ENCODE measurements at places on chromosomes 16 and 17.

- DNase-seq, result peak; percentile 46
Observed at GRCh38 chr17:81519284-81520020, 6.9 kb upstream of the ACTG1 start.

DNA sequence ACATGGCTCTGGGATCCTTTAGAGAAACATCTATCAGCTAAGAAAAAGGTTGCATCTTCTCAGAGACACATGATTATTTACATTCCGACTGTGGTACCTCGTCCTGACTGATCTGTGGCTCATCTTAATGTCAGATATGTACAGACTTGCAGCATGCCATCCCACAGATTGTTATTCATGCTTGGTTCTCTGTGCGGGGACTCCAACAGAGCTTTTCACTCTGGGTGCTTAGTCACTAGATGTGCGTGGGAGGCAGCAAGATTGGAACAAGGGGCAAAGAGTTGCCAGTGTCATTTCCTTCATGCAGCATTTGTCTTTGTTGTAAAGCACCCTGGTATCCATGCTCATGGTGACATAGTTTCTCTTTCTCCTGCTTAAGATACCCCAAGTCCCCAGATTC is 179.1 kb upstream of the CACNG5 start:
- DNase-seq, result no peak

DNA sequence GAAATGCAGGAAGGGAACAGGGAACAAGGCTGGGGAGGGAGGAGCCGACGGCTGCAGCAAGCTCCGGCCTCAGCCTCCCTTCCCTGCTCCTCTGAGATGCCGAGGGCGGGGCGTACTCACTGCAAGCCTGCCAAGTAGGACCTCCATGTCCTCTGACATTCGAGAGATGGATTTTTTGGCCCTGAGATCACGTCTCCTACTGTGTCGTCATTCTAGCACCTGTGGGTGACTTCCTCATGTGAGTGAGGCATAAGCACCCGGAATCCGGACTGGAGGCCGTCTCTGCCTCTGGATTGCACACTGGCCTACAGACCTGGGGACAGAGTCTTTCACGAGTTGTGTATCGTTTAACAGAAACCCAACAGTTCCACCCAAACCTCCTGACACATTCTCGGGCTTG is 14.5 kb downstream of the MRM3 start:
- no peak for DNase-seq

GRCh38 chr16:75105306-75106061 is 11.1 kb downstream of the LDHD start:
- DNase-seq, result no peak

- DNase-seq, result no peak
Observed at GRCh38 chr16:71853413-71853812, 7.6 kb downstream of the ATXN1L start.

GRCh38 chr16:920051-920681 is 50.6 kb downstream of the LMF1 start:
- DNase-seq, result peak; percentile 22

DNA sequence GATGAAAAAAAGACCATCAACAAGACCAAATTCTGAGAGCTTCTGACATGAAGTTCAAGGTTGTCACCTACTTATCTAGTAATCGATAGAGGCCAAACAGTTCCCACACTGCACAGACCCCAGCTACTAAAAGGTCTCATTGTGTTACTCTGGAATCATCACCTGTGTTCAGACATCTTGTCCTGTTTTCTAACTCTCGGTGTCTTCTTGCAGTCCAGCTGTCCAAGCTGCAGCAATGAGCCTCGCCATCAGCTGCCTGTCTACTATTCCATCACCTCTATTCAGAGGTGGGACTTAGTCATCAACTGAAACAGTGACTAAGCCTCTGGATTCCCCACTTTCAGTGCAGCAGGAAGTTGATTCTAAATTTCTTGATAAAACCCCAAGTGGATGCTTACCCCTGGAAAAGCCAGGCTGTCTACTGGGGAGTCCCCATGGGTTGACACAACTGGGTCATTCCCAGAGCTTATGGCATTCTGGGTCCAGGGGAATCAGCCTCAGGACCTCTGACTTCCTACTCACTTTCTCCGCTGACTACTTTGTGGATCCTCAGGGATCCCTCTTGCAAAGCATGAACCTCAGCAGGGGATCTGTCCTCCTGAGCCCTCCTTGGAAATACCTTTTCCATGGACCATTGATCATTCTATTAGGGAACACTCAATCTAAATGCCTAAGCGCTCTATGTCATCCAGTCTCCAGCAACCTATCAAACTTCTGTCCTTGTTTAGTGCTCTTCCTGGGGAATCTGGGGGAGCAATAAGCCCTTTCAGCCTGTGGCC is 46.5 kb downstream of the HNF1B start:
- DNase-seq, result peak; percentile 39

DNA sequence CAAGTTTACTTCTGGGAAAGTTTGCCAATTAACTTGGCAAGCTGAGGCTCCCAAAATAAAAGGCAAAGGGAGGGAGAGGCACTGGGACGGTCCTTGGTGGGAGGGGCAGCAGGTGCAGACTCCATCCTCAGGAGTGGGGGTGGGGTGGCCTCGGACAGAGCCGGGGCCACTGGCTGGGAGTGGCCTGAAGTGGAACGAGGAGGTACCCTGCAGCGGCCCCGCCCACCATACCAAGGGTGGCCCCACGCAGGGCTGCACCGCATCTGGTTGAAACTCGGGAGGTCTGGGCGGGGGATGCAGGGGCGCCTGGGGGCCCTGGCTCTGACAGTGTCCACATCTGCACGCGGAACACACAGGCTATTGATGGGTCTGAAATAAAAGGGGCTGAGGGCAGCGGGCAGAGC is 42.4 kb upstream of the SLC38A10 start:
- no peak for DNase-seq

- DNase-seq, result no peak
Observed at GRCh38 chr17:75668489-75668888, 1.4 kb downstream of the SAP30BP start.

DNA sequence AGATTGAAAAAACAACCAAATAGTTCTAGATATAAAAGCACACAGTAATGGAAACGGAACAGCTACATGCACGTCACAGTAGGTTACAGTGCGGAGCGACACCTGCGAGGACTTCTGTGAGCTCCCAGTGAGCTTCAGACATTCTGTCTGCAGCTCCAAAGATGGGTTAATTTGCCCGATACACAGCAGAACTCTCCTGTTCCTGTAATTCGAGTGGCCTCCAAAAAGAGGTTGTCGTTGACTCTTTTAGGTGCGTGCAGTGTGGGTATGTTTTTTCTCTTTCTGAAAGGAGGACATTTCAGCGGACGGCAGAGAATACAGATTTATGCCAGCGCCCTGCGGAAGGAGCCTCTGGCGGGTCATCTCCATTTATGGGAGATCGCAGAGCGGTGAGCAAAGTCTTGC is 2.9 kb downstream of the OR1F1 start:
- DNase-seq, result no peak

DNA sequence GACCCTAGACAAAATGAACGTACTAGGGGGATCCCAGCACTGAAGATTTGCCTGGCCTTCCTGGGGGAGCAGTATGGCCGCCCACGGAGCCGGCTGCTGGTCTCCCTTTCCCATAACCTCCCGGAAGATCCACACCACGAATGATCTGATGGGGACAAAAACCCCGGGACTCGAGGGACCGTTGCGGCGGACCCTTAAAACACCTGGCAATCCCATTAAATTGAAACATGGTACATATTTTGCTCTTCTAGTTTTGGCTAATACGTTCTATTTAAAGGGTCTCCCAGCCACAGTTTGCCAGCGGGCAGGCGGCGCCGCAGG is 45.2 kb upstream of the LCMT1 start:
- no peak for DNase-seq

DNA sequence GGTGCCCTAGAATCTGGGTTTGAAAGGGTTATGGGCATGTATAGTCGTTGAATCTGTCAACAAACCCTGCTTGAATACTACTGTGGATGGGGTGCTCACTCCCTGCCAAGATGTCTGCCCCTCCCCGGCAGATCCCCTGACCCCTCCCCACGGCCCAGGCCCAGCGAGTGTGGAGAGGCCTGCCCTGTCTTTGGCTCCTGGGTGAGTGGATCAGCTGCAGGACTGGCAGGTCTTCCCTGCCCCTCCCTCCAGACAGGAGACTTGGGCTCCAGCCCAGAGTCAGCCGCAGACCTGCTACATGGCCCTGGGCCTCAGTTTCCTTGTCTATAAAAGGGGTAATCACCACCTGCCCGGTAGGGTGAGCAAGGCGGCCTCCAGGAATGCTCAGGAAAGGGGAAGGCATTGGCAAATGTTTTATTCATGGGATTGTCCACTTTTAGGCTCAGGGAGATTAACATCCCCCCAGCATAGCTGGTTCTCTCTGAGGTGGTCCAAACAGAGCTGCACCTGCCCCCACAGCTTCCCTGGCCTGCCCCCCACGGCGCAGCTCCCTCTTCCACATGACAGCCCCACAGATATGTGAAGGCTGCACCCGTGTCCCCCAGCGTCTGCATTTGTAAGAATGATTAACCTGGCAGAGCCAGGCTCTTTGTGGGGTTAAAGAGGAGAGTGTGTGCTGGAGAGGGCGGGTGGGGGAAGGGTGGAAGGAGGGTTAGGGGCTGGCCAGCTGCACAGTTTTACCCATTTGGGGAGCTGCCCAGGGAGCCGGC is 18.5 kb upstream of the SPNS2 start:
- no peak for DNase-seq

GRCh38 chr17:6099492-6099891 is 29.3 kb downstream of the WSCD1 start:
- no peak for DNase-seq

- no peak for DNase-seq
Observed at GRCh38 chr16:65681406-65681805, 559.5 kb upstream of the CDH11 start.

DNA sequence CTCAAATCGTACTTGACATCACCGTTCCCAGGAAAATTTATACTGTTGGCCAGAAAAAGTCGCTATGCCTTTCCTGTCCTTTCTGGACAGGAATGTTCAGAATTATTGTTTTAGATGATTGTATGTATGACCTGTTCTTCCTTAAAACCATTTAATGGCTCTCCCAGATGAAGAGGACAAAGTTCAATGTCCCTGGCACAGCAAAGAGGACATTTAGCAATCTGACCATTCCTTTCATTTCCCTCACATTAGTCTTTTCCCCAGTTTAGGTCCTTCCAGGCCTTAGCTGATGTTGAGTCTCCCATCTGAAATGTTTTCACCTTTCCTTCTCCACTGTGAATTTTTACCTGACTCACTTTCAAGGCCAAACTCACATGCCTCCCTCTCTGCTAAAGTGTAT is 938.9 kb downstream of the CDH11 start:
- DNase-seq, result no peak

DNA sequence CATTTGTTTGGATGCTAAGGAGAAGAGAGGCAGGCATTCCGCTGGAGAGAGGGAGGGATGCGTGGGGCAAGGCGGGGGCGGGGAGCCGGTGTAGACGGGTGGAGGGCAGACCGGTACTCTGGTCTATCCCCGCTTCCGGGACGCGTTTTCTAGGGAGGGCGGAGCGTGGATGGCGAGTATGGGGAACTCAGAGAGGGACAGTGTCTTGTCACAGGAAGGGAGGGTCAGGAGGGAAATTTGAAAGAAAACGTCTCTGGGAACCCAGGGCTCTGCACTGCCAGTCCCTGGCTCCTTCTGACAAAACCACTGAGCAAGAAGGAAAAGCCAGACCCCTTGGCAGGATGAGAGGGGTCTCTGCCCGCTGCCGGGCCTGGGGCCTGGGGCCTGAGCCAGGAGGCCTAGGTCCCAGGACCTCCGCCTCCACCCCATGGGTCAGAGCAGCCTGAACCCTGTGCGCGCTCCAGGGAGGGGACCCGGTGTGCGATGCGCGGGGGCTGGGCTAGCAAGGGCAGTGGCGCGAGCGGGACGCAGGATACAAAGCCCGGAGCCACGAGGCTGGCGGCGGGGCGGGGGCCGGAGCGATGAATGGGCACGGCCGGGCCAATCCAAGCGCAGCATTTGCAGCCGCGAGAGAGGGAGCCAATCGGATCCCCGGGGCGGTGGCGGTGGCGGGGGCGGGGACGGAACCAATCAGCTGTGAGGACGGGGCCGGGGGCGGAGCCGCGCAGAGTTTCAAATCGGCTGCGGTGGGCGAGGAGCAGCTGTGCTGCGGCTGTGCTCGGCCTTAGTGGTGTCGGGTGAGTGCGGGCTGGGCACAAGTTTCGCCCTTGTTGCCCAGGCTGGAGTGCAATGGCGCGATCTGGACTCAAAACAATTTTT is at the start of gene PIMREG:
Gene PIMREG, plus strand, starts transcription at position 764 of the 879 bp plus-strand sequence. CDS start 656 bp downstream, outside the sequence.
- peak; percentile 93 for DNase-seq

GRCh38 chr17:28719021-28719433 is 758 bp upstream of the RPL23A start:
- DNase-seq, result no peak

- DNase-seq, result no peak
Observed at GRCh38 chr16:57479976-57480753, 6.1 kb downstream of the DOK4 start.

DNA sequence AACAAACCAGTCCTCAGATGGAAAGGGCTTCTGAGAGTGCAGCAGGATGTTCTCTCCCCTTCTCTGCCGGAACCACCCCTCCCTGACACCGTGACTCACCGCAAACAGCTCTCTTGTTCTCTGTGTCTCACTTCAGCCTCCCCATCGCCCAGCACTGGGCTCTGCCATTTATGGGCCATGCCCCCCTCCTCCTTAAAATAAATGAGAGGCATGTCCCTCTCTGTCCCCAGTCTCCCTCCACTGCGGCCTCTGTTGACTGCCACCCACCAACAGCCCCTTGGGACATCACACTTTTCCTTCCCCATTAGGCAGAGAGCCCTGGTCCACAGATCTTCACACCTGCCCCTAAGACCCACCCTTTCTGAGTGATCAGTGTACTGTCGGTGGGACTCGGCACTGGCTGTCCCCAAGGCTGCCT is 6.3 kb downstream of the CCDC102A start:
- DNase-seq, result peak; percentile 76

- no peak for DNase-seq
Observed at GRCh38 chr17:28105501-28105900, 63.0 kb downstream of the NLK start.

DNA sequence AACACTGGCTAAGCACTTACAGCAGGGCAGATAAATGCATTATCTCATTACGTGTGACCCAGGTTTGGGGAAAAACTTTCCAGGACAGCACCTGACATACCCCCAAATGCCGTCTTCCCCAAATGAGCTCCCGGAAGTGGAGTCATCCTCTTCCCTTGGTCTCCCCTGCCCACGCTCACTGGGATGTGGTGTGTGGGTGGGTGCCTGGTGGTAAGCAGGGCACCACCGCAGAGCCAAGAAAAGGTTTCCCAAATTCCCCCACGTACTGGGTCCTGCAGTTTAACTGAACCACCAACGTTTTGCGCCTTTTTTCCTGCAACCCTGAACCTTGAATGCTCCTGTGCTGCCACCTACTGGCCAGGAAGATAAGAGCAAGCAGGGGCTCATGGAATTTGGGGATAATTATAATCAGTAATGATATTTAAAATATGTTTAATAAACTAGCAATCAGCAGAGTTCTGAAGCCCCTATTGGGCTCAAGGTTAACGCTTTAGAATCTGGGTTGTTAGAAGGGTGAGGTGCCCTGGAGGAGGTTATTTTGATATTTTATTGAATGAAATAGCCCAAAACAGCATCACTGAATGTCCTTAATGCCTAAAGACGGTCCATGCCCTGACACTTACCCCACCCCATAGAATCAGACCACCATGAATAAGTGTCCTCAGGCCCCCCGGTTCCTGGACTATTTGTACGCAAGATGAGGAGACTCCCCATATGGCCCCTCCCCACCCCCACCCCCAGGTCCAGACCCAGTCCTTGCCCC is 8.0 kb downstream of the SPPL2C start:
- peak; percentile 56 for DNase-seq

GRCh38 chr16:21638573-21638975 is 13.8 kb downstream of the IGSF6 start:
- DNase-seq, result no peak

- DNase-seq, result no peak
Observed at GRCh38 chr17:82887255-82888164, 47.7 kb upstream of the ZNF750 start.

- DNase-seq, result peak; percentile 53
Observed at GRCh38 chr17:7019839-7020519, 2.9 kb upstream of the BCL6B start.

Data from lung microvascular endothelial cell (primary cell).